ENCODE measurements at places on chromosomes 1 and 21.

DNA sequence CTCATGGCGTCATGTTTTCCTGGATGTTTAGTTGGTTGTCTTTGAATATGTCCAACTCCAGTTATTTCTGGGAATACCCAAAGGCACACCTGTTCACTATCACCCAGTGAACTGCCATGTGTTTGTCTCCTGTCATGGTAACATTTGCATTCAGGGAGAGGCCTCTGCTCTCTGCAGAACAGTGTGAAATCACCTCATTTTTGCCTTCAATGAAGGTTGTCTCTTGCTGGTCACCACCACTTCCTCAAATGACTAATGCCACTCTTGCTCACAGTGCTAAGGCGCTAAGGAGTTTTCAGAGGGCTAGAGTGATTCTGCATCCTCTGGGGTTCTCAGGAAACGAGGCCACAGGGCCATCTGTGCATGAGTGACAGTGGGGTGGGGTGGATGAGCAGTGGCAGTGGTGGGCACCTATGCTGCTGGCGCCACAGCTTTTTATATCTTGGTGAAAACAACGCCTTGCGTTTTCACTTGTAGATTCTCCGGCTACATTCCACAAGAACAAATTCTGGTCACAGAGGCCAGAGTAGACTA is 60.0 kb upstream of the ATP5PO start:
- peak; percentile 83 for DNase-seq

- no peak for DNase-seq
Observed at GRCh38 chr1:44262816-44263567, 49.7 kb downstream of the DMAP1 start.

GRCh38 chr1:201633297-201633696 is 94.4 kb downstream of the NAV1 start:
- DNase-seq: no peak

GRCh38 chr21:30102871-30103270 is 63.7 kb downstream of the CLDN17 start:
- no peak for DNase-seq

DNA sequence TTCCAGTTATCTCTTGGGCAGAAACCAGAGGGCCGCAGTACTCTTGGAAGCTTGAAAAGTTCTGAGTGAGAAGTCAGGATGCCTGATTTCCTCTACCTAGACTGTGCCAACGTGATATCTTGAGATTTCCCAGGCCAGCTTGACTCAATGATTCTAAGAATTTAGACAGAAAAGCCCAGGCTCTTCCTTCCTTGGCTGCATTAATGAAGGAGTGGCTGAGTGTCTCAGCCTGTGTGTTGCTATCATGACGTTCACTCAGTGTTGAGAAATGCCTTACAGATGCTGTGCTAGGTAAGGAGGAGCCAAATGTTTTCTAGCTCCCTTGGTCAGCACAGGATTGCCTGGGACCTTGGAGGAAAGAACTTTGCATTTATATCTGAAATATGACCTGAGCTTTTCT is 454.1 kb upstream of the USP24 start:
- DNase-seq: no peak

Measured in activated T-cell treated with anti-CD3 and anti-CD28 coated beads, Interleukin-2, amount 50 U/mL, for 48 hours (primary cell).